ENCODE measurements at places on chromosomes 1 and 21.

DNA sequence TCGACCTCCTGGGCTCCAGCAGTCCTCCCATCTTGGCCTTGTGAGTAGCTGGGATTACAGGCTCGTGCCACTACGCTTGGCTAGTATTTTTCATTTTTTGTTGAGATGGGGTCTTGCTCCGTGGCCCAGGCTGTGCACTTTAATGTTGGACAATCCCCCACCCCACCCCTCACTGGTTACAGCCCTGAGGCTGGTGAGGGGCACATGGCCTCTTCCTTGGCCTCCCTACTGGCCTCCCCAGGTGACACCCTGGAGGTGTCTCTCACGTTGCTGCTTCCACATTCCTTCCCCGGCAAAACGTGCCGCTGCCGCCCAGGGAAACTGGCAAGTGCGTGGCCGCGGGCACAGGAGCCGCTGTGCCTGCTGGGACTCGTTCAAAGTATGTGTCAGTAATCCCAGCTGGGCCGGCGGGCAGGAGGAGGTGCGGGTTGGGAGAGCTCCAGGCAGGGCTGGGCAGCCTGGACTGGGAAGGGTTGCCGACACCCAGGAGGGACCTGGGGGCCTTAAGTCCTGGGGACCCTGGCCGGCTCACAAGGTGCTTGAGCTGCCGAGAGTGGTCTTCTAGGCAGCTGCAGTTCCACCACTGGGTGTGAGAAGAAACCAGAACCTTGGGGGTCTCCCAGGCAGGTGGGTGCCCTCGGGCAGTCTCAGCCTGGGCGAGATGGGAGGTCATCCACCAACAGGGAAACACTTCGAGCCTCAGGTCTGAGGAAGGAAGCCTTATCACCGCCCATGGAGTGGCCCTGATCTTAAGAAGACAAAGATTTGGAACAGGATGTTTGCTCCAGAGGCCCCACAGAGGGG, 6.5 kb downstream of the WNT3A start:
- no peak for DNase-seq

DNA sequence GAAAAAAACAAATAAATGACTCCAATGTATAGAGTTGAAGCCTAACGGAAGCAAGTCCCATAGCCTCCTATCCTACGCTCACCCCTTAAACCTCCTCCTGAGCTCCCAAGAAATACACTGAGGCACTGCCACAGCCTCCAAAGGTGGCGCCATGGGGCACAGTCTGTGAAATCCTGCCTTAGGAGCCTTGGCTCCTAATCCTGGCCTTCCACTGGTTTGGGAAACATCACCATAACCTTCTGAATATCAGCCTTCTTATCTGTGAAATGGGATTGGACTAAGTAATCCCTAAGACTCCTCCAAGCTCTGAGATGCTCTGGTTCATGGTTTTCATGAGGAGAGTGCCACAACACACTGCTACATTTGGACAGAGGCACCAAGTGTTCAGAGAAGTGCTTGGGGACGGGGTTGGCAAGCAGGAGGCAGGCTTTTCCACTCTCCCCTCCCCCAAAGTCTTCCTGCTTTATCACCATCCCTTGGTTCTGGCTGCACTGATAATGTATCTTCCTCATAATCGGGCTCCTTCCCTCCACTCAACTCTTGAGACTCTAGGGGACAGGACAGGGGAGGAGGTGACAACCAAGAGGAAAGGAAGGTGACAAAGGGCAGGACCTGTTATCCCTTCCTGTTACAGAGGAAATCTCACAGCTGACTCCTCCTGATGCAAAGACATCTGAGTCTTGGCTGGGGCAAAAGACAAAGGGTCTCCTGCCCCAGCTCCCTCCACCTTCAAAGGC, 2.7 kb downstream of the SLAMF7 start:
- DNase-seq: no peak

- DNase-seq: no peak
Measured at GRCh38 chr21:31221043-31221442, 123.0 kb downstream of the TIAM1 start.

GRCh38 chr1:224884361-224884801, 45.1 kb upstream of the DNAH14 start:
- no peak for DNase-seq

DNA sequence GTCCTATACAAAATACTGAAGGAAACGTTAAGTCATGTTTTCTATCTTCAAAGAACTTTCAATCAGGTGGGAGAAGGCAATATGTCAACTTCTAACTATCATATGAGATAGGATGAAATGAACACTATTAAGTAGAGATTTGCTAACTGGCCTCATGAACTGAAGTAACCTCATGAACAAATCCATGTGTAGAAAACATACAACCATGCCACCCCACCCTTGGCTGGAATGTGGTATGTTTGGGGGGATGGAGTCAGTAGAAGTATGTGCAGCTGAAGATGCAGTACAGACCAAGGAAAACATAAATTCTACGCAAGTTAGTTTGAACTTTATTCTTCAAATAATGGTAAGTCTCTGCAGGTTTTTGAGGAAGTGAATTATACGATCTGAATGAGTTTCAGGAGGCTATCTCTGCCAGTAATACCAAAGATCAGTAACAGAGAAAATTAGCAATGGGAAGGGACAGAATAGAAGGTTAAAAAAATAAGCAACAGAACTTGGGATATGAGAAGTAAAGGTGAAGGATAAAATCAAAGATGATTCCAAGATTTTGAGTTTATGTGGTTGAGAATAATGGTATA, 4.5 kb downstream of the TRMT1L start:
- DNase-seq: no peak

- no peak for DNase-seq
Measured at GRCh38 chr1:107786203-107786845, 178.7 kb downstream of the VAV3 start.

GRCh38 chr1:36151845-36152203, 2.5 kb upstream of the TRAPPC3 start:
- no peak for DNase-seq

DNA sequence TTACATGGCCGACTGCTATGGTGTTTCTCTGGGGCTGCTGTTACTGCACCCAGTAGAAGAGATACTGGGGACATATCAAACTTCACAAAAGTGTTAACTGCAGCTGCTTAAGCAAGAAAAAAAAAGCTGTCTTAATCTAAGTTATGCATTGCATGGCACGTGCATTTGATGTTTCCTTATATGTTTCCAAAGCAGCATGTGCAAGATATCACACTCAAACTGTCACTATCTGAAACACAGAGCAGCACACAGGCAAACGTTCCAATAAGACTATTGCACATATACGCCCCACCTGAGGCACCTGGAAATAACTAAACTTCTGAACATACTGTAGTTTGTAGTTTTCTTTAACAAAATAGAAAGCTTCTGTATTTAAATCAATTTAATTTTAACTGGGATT, 671.4 kb upstream of the ADGRL2 start:
- no peak for DNase-seq

GRCh38 chr1:27152004-27152828, 2.7 kb downstream of the SLC9A1 start:
- no peak for DNase-seq

GRCh38 chr1:168431882-168432281, 111.9 kb downstream of the XCL2 start:
- DNase-seq: no peak

- DNase-seq: no peak
Measured at GRCh38 chr21:36045993-36046392, 14.3 kb downstream of the SETD4 start.

GRCh38 chr1:205317311-205317917, 4.1 kb downstream of the NUAK2 start:
- no peak for DNase-seq

DNA sequence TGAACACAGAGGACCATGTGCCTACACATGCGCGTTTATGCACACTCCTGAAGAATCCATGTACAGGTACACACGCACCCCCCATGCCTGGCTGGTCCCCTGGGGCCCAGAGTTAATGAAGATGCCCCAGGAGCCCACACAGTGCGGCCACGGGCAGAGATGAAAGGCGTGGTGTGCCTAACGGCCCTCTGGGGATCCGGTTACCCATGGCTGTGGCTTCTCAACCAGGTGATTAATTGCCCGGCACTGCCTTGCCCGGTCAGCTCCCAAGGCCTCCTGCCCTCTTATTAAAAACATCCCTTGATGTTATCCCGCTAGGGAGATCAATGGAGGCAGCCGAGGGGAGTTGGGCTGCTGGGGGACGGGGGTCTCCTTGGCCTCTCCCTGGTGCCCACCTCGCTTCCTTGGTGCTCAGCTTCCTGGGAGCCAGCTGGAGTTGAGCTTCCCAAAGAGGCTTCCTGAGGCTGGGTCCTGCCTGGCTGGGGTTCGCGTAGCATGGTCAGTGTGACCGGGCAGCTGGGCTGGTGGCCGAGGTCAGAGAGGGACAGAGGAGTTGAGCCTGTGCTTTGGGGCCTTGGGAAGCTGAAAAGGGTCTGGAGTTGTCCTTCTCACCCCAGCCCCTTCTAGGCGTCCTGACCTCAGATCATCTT, 75.0 kb upstream of the WNT4 start:
- no peak for DNase-seq

DNA sequence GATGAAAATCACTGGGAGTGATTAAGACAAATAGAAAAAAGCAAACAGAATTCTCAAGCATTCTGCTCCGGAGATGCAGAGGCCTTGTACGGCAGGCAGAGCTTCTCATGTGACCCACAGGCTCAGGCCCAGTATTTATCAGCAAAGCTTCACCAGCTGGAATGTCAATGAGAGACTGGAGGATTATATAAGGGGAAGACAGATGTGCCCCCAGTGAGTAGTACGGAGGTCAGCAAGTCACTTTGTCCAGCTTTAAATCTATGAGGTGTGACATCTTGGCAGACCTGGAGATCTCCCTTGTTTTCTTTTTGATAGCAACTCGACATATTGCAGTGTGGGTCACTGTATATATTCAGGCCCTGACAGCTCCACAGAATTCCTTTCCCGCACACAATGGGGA, 106.8 kb downstream of the HHIPL2 start:
- DNase-seq: no peak

DNA sequence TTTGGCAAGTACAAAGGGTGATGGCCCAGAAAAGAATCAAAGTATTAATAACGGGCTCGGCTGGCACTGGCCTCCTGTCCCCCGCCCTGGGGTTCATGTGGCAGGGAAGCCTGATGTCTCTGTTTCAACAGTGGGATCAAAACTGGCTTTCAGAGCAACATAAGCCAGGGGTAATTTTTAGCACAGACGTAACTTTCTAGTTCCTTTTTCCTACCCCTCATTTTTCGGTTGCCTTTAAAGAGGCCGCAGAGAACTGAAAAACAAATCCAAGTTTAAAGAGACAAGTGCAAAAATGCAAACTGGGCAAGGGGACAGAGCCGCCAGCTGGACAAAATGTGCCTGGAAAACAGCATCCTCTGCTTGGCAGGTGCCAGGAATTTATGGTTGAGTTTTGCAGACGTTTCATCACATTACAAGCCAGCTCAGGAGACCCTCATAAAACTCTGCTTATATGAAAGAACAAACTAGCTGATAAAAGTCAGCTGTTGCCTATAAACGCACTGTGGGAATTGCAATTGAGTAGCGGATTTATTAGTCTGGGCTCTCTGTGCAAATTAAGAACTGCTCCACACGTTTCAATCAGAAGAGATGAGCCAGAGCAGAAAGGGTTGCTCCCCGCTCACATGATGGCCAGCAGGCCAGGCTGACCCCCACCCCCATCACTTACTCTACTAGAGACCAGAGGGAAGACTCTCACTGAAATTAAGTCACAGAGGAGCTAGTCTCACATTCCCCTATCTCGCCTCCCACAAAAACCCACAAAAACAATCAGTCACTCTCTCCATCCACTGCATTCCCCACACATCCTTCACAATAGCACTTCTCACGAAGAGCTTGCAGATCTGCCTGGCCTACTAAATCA, 15.8 kb upstream of the CDCA8 start:
- no peak for DNase-seq

DNA sequence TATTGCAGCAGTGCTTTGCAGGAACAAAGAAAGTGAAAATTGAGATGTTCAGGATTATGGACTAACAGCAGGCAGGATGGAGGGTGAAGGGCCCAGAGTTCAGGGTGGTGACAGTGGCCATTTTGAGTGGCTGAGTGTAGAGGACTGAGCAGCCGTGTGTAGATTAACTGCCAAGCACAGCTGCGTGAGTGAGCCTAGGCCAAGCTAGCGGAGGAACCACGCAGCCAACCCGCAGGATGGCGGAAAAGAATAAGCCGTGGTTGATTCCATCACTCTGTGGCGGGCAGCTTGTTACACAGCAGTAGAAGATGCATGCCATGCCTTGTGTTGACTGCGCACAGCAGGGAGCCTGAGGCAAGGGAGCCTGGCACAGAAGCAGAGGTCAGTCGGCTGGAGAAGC, 102.5 kb upstream of the KIF26B start:
- DNase-seq: no peak

DNA sequence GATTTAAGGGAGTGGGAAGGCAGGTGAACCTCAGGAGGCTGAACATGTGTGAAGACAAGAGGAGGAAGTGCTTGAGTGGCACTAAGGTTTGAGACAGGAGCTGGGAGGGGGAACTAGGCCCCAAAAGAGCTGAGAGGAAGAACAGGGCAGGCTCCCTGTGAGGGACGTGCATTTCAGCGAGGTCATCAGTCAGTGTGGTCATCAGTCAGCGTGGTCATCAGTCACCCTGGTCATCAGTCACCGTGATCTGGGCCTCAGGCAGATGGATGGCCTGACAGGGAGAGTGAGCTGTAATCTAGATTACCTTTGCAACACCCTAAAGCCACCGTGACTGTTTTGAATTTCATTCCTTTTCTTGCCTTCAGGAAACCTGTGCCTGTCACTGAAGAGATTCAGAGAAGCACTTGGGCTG, 29.1 kb downstream of the VTCN1 start:
- no peak for DNase-seq

DNA sequence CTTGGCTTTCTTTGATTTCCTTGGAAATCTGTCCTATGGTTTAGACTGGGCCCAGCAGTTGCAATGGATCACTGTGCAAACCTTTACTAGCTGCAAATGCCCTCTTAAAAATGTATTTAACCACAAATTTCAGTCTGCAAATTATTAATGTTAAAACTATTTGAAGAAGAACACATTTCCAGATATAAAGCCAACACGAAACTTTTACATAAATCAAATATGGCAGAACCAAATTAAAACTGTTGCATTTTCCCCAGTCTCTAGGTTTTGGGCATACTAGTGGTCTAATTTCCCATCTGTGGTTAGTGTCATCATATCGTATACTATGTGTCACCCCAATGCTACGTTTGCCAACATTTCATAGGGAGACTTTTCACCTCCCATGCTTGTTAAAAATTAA, 52.3 kb downstream of the HMCN1 start:
- DNase-seq: no peak

DNA sequence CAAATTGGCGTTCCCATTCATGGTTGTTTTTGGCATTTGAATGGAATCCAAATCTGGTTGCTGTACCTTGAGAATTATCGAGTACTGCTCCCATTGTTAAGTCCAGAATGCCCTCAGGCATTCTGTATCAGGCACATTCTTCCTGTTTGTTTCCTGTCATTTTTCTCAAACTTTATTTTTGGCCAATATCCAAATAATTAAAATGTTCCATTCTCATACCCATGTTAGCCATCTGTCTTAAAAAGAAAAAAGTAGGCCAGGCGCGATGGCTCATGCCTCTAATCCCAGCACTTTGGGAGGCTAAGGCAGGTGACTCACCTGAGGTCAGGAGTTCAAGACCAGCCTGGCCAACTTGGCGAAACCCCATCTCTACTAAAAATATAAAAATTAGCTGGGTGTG, 29.3 kb upstream of the SHISA4 start:
- no peak for DNase-seq

- no peak for DNase-seq
Measured at GRCh38 chr1:223030871-223031400, 112.1 kb downstream of the TLR5 start.

All from stimulated activated CD8-positive, alpha-beta memory T cell treated with anti-CD3 and anti-CD28 coated beads, Interleukin-7, amount 100 ng/mL, for 1 hour (primary cell).